ENCODE measurements at places on chromosomes 16 and 17.

- no peak for DNase-seq
These were observed 40.5 kb downstream of the LYRM1 start for GRCh38 chr16:20940871-20941635.

- no peak for DNase-seq
These were observed 183.1 kb downstream of the C16orf95 start for GRCh38 chr16:87133966-87134627.

- peak; percentile 32 for DNase-seq
These were observed 82.2 kb downstream of the MRM3 start for GRCh38 chr17:864315-864714.

DNA sequence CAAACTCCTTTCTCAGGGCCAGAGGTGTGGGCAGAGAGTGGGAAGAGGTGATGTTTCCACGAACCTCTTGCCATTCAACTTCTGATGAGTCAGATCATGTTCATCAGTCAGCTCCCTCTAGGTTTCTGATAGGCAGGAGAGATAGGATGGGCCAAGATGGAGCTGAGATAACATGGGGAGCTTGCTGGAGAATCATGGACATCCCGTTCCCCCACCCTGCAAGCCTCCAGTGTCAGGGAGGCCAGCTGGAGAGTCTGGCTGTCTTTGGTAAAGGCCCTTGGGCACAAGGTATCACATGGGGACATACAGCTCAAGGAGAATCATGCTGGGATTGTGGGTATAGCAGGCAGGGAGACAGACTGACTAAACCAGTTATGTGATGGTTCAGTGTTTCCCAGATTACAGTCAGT is 136.0 kb upstream of the IRX3 start:
- no peak for DNase-seq

DNA sequence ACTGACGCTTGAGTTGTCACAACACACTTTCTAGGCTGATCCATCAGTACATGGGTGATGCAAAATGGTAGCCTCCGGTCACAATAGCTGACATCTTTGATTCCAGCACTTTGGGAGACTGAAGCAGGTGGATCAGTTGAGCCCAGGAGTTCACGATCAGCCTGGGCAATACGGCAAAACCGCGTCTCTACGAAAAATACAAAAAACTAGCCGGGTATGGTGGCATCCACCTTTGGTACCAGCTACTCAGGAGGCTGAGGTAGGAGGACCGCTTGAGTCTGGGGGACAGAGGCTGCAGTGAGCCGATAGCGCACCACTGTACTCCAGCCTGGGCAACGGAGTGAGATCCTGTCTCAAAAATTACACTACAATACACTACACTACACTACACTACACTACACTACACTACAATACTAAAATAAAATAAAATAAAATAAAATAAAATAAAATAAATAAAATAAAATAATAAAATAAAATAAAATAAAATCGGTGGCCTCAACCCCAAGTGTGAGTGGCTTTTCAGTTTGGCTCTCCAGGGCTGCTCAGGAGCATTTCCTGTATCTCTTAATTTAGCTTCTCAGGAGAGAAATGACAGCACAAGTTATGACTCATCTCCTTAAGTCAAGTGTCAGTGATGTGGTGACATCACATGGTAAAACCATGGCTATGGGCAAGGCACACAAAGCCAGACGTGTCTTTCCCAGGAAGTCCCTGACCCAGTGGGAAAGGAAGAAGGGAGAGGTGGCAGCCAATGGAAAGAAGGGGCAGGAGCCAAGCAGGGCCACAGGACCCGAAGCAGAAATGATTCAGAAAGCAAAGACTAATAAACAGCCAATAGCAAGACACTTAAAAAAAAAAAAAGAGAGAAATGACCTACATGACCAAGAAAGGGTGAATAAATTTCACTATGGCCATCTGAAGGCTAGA is 75.3 kb upstream of the TBC1D3K start:
- peak; percentile 45 for DNase-seq

DNA sequence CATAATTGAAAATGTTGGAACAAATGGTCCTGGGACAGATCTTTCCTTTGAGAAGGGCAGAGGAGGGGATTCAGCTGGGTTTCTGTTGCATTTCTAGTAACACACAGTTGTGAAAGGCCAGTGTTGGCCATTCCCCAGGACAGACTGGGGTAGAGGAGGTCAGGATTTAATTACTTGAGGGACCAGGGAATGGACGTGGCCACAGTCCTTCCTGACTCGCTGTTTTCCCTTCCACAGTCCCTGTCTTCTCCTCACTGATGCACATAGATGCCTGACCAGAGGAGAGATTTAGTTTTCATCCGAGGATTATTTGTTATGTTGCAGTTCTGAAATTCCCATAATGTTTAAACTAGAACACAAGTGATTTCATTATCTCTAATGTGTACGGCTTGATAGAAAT is 25.2 kb upstream of the HEATR6 start:
- no peak for DNase-seq

DNA sequence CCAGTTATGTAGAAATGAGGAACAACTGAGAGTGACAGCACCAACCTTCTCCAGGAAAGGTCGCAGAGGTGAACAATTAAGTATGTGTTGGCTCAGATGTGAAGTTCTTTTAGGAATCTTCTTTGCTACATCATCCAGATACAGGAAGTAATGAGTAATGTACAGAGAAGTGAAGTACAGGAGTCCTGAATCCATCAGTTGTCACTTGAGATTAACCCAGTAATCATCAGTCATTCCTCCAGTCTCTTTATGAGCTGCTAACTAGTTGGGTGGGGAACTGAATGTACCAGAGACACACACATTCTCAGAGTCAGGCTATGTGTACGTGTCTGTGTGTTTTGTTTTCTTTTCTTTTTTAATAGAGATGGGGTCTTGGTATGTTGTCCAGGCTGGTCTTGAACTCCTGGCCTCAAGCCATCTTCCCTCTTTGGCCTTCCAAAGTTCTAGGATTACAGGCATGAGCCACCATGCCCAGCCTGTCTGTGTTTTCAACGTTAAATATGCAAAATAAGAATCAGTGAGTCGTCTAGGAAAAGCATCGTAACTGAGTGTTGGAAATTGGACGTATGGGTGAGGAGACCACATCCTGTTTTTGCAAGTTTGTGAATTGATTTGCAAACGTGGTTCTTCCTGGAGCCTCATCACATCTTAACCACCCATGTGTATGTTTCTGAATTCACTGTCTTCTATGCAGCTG is 19.9 kb downstream of the ZNF200 start:
- no peak for DNase-seq

DNA sequence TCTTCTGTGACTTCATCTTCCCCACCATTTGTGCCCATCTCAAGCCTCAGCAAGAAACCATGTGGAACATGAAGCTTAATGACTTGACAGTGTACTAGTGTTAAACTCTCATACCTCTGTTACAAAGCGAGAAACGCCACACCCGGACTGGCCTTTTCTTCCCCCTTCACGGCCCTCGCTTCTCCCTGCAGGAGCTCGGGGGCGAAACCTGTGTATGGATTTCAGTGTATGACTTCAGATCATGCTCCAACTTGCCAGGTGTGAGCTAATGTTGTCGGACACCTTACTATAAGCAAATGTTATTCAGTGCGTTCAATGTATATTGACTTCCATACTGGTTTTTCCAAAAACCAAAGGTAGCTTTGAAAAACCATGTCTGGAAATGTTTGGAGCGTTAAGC is 20.1 kb upstream of the SLC5A11 start:
- no peak for DNase-seq

DNA sequence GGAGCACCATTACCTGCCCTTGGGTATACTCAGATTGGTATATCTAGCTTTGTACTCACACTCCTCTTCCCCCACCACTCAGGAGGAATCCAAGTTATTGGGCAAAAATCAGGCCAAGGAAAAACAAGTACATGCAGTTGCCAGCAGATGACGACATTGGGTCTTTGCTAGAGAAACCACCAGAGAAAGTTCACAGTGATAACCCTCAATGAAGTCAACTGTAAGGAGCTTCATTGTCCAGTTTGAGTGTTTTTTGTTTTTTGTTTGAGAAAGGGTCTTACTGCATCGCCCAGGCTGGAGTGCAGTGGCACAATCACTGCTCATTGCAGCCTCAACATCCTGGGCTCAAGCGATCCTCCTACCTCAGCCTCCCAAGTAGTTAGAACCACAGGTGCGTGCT is 34.6 kb upstream of the TOX3 start:
- DNase-seq: no peak

DNA sequence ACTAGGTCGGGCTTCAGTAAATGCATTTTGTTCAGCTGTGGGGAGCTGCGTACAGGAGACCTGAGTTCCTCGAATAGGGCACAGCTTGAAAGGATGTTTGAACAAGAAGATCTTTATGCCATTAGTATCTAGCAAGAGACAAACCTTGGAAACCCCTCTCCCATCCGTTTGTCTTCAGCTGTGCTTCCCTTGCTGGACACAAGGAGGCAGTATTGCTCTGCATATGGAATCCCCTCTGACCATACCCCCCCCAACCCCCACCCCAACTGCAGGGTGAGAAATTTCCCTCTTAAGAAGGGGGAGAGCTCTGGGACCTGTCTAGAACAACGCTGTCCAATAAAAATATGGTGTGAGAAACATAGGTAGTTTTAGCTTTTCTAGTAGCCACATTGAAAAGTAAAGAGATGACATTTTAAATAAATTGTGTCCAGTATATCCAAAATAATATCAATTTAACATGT is 1.6 kb downstream of the MRM1 start:
- DNase-seq: peak; percentile 79

DNA sequence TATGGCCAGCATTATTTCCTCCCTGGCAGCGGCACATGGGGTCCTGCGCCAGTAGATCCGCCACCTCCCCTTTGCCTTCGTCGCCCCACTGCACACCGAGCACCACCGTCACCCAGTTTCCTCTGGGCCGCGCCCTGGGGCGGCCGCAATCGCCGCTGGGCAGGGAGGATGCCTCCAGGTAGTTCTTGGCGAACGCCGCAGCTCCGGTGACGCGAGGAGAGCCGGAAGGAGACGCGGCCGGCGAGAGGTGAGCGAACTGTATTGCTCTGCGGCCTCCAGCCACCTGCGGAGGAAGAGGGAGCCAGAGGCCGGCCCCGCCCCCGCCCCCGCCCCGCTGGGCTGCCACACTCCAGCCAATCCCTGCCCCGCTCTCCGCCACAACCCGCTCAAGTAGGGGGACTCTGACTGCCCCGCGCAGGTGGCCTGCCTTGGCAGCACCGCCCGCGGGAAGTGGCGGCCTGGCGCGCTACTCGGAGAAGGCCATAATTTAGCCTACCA is 11.8 kb upstream of the SLFN13 start:
- DNase-seq: peak; percentile 26

DNA sequence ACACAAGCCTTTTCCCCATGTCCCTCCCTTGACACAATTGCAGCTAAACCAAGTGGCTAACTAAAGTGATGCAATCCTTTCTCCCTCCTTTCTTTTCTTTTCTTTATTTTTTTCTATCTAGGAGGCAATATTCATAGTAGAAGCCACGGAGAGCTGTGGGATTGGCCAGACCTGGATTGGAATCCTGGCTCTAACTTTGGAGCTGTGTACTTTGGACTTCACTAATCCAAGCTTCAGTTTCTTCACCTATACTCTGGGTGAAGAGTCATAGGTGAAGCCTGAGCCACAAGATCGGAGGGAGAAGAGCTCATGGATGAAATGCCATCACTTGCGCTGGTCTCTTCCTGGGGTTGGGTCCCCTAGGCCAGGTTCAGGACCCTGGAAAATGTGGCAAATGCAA is 177.2 kb downstream of the IRX5 start:
- DNase-seq: no peak

DNA sequence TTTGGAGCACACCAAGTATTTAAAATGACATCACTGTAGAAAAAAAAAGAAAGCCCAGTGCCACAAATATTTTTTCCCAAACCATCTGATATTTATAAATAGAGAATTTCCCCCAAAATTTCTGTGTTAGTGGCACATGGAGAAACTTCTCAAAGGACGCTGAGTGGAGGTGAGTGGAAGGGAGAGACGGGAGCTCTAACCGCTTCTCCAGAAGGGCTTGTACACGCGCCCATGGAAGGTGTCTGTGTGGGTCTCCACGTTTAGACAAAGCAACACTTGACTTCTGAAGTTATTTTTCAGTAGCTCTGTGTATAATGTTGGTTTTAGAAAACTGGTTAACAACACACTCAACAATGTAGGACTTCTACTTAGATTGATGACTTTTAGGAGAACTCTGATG is 1.0 kb downstream of the MYOCD start:
- no peak for DNase-seq

- peak; percentile 43 for DNase-seq
These were observed 91.4 kb downstream of the SYCE1L start for GRCh38 chr16:77290451-77291115.

DNA sequence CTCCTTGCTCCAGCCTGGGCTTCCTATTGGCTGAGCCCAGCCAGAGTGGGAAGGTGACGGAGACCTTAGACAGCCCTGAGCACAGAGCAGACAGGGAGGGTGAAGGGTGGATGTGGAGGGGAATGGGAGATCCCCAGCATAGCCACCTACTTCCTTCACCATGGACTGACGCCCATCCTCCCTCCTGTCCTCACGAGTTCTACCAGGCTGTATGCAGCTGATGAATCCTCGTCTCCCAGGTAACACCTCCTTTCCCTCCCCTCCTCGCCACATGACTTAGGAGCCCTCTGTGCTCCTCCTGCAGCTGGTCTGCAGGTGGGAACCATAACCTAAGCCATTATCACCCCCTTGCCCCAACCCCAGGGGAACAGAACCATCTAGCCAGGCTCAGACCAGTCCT is 9.0 kb upstream of the CRHR1 start:
- no peak for DNase-seq

GRCh38 chr17:17749025-17749772 is 67.9 kb downstream of the RAI1 start:
- no peak for DNase-seq

DNA sequence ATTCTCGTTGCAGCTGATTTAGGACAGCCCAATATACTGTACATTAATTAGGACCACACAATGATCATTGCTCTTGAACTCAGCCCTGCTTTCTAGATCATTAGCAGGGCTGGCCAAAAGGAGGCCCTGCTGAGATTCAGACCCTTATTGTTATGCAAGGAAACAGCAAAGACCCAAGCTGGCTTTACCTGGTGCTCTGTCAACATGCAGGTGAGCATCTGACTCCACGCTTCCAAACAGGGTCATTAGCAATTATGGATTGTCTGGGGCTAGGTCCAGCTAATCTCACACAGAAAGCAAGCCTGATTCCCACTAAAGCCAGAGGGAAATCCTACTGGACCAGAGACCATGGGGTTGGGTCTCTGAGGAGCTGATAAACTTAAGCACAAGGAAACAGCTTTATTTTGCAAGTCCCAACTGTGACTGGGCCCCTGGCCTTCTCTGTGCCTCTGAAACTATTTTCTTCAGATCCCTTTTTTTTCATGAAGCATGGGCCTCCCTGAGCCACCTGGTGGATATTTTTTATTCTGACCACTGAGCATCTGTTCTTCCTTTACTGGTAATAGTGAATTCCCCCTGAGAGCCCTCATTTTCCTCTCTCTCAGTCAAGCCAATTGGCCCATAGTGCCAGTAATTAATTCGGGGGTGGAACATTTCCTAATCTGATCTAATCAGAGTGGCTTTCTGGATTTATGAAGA is 236.1 kb downstream of the GRIN2A start:
- no peak for DNase-seq

- no peak for DNase-seq
These were observed 114.8 kb upstream of the C16orf82 start for GRCh38 chr16:26951950-26952349.

All from dermis blood vessel endothelial cell (primary cell).